HuH-7.5 (cell line): ENCODE measurements at places on chromosomes 16 and 17.
A peak's percentile ranks its signal among the peaks of the same experiment; 100 is the strongest.

GRCh38 chr16:86994651-86995171 lies 322.5 kb downstream of the C16orf95 start:
- DNase-seq, result no peak

DNA sequence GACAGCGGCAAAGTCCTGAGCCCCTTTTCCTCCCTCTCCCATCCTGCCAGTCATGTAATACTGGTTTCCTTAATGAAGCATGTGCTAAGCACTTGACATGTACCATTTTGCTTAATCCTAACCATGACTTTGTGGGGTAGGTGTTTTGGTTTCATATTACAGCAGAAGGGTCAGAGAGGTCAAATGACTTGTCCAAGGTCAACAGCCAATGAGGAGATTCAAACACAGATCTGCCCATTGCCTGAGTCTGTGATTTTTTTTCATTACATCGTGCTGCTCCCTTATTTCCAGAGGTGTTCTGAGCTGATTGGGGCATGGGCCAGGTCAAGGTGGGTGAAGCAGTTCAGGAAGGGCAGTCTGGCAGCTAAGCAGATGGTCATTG lies 17.6 kb upstream of the PHF12 start:
- DNase-seq, result no peak

DNA sequence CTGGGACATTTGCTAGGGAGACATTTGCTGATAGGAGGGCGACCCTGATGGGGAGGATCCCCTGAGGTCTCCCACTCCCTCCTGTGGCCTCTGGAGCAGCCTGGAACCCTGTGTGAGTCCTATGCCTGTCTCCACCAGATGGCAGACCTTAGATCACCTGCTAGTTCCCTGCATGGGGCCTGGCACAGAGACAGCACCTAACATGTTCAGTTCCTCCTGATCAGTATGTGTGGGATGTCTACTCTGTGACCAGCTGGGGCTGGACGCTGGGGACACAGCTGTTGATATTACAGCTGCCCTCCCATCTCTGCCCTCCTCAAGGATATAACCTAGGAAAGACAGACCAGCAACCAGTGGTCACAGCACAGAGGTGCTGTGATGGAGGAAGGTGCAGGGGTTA lies 1.1 kb upstream of the ADCY7 start:
- DNase-seq, result no peak

- no peak for DNase-seq
Measured at GRCh38 chr17:7586673-7587419, 3.0 kb downstream of the SOX15 start.

- peak; percentile 90 for DNase-seq
Measured at GRCh38 chr16:70681382-70682238, 4.2 kb downstream of the MTSS2 start.

DNA sequence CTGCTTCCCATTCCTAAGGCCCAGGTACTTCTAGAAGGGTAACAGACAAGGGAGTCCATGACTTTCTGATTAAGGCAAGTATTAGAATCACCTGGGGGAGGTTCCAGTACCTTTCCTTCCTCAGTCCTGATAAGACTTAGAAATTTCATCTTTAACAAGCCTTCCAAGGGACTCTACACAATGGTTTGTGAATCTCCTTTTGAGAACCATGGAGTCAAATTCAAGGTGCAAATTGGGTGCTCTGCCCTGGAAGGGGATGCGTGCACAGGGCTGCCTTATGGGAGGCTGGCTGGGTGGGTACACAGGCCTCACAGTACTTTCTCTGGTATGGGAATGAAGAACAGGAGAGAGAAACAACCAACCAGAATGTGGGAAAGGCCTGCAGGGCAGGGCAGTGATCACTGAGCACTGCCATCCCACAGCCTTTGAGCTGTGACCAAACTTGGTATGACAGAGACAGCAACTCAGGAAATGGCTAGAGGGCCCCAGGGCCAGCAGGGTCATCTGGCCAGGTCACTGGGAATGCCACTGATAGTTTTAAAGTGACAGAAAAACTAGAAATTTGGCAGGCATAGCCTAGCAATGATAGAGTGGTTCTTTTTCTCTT lies 3.6 kb upstream of the TMIGD1 start:
- no peak for DNase-seq

GRCh38 chr17:27339836-27340550 lies 46.1 kb downstream of the WSB1 start:
- no peak for DNase-seq

GRCh38 chr16:13858873-13859580 lies 60.9 kb upstream of the ERCC4 start:
- DNase-seq, result no peak

DNA sequence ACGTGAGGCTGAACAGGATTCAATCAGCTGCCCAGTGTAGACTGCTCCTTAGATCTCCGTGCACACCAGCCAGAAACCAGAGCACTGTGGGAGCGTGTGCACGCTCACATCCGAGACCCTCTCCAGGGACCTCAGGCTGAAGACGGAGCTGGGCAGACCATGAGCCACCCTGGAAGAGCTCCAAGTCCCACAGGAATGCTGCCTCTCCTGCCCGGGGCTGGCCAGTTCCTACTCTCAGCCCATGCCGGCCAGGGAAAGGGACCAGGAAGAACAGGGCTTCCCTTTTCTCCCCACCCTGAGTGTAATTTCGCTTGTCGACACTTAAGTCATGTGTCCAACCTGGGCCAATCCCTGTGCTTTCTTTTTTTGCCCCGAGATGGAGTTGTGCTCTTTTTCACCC lies 6.9 kb downstream of the ALYREF start:
- no peak for DNase-seq

- DNase-seq, result peak; percentile 57
Measured at GRCh38 chr17:1713878-1714426, 3.8 kb upstream of the TLCD2 start.

DNA sequence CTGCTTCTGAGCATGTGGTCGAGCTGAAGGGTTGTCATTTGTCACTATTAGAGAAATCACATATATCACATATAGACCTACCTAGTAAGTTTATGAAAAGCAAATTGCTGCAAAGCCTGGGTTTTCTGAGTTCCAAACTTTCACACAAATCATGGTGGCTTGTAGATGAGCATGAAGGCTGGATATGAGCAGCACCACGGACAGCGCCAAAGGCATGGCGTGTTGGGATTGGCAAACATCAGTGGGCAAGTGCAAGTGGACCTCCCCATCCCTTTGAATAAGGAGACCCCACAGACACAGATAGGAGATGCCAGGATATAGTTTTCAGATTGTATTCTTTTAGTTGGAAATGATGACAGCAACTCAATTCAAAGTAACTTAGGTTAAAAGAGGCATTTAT lies 77.6 kb upstream of the CACNG3 start:
- no peak for DNase-seq

DNA sequence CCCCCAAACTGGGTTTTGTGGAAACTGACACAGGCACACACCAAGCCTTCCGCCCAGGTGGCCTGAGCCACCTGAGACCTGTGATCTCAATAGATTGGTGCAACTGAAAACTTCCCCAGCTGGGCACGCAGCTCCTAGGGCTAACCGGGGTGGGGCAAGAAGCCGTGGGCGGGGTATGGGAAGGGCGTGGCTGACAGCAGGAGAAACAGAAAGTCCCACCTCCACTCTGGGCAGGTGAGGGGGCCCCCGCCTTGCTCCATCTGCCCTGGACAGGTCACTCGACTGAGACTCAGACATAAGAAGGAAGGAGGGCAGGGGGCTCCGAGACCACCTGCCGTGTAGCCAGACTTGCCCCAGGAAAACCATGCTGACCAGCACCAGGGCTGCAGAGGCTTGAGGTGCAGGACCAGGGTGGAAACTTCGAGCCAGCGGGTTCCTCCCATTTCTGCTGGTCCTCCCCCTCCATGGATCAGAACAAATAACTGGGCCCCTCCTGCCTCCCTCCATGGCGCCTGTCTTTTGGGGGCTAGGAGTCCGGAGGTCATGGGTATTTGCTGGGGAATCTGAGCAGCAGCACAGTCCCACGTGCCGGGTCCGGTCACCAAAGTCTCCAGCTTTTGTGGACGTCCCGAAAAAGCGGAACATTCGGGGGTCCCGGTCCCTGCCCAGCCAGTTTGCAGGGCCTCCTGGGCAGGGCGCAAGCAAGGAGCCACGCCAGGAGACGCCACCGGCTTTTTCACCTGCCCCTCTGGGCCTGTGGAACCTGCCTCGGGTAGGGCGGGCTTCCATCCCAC lies 1.3 kb downstream of the TIMP2 start:
- no peak for DNase-seq

- no peak for DNase-seq
Measured at GRCh38 chr17:1328437-1328836, 49.0 kb downstream of the TRARG1 start.

DNA sequence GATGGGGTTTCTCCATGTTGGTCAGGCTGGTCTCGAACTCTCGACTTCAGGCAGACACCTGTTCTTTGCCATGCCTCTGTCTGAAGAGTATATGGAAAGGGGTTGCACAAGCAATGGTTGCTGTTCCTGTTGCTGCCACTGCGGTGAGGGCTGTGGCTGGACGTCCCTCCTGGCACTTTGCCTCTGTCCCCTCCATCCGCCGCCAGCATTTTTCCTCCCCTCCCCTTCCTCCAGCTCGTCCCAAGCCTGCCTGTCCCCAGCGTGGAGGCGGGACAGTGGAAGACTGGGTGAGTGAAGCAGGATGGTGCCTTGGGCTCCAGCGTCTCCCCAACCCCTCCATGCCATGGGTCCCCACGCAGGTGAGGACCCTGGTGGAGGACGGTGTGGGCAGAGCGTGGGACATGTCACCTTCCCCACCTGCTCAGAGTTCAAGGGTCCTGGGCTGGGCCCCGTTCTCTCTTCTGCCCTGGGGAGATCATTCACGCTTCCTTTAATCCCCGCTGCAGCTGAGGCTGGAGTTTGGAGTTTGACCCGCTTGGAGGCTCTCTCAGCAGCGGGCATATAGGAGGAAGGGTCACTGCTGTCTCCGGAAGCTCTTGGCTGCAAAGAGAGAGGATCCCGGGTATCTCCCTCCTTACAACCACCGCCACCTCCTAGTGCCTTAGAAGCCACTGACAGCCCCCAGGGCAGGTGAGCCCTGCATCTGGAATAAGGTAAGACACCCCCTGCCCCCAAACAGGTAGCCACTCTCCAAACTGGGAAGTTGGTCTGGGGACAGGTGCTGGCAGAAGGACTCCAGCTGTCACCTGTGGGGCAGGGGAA lies at the start of gene SLC5A11:
Gene SLC5A11, plus strand, starts transcription at position 238 of the 822 bp plus-strand sequence. CDS start 12,681 bp downstream, outside the sequence.
- no peak for DNase-seq

- no peak for DNase-seq
Measured at GRCh38 chr17:10992106-10992880, 154.4 kb upstream of the PIRT start.

GRCh38 chr17:9576521-9577372 lies at the start of gene CFAP52:
Gene CFAP52 (plus strand): TSS chr17:9576642. CDS start chr17:9576696, 54 bp downstream.
- peak; percentile 51 for DNase-seq

GRCh38 chr17:1096215-1096614 lies 83.6 kb downstream of the ABR start:
- no peak for DNase-seq

- no peak for DNase-seq
Measured at GRCh38 chr16:66318505-66318904, 48.0 kb upstream of the CDH5 start.

- DNase-seq, result no peak
Measured at GRCh38 chr17:64095144-64095882, 34.6 kb downstream of the ERN1 start.

DNA sequence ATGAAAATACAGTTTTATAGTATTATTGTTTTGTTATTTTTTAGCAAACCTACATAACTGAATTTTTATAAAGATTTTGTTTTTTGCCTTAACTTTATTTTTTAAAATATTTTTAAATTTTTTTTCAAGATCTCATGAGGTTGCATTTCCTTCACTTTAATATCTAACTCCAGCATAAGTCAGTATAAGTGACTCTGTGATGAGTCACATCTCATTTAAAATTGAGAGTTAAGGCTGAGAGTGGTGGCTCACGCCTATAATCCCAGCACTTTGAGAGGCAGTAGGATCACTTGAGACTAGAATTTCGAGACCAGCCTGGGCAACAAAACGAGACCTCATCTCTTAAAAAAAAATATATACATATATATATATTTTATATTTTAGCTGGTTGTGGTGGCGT lies 44.0 kb downstream of the NLK start:
- no peak for DNase-seq

- no peak for DNase-seq
Measured at GRCh38 chr16:88055356-88055755, 104.1 kb downstream of the BANP start.

DNA sequence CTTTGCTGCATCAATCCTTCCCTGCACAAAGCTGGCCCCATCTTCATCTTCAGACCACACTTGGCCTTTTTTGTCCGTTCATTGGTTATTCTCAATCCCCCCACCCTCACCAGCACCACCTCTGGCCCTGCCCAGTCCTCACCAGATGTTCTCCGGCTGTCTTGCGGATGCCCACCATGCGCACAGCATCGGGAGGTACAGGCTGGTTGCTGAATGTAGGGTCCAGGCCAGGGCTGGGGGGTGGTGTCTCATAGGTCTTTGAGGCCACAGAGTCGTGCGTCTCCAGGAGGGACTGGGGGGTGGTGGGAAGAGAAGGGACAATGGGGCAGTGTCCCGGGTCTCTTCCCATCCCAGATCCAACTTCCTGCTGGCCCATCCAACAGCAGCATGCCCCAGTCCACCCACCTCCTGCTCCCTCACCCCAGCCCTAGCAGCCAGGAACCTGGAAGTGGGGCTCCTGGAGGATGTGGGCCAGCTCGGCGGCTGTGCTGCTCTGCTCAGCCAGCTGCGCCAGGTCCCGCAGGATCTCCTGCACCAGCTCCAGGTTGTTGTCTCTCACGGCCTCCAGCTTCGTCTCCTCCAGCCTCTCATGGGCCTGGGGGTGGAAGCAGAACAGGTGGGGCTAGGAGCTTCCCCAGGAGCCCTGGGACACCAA lies 24.4 kb downstream of the MPP2 start:
- DNase-seq, result no peak

GRCh38 chr16:86255966-86256365 lies 254.4 kb upstream of the FOXF1 start:
- DNase-seq, result no peak

DNA sequence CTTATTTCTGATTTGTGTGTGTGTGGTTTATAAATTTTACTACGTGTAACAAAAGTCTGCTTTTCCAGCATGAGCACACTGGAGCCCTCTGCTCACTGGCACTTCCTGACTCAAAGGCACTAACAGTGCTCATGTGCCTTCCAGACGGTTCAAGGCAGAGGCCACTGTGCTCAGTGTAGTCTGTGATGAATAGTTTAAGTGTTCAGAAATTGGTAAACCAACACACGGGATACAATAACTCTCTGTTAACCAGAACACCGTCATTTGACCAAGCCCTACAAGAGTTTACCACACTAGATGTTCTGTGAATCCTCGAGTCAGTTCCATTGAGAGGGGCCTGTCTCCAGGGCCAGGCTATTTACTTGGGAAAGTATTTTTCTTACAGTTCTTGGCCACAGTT lies 191.9 kb downstream of the MRTFB start:
- DNase-seq, result no peak

- no peak for DNase-seq
Measured at GRCh38 chr17:5870231-5870953, 199.8 kb upstream of the WSCD1 start.

GRCh38 chr17:38544839-38545209 lies 60.9 kb downstream of the SRCIN1 start:
- DNase-seq, result no peak

DNA sequence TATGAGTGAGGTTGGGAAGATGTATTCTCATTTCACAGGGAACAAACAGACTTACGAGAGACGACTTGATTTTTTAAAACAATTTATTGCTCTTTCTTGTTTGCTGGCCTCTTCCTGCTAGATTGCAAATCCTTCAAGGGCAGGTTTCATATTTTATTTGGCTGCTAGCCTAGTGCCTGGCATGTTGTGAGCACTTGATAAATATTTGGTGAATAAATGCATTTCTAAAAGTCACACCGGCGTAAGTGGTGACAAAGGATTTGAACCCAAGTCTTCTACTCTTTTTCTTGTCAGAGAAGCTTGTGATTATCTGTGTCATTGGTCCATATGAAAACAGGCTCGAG lies 1.4 kb downstream of the WWP2 start:
- DNase-seq, result no peak

GRCh38 chr17:66790501-66791061 lies 44.3 kb upstream of the CACNG5 start:
- no peak for DNase-seq
